Activated CD4-positive, alpha-beta T cell treated with anti-CD3 and anti-CD28 coated beads, Interleukin-2, Interleukin-6, amounts not matched to agents 100 ng/mL and 50 ng/mL, durations not matched to agents 16 hours and 8 hours (primary cell): ENCODE measurements at places on chromosomes 3 and 15.

DNA sequence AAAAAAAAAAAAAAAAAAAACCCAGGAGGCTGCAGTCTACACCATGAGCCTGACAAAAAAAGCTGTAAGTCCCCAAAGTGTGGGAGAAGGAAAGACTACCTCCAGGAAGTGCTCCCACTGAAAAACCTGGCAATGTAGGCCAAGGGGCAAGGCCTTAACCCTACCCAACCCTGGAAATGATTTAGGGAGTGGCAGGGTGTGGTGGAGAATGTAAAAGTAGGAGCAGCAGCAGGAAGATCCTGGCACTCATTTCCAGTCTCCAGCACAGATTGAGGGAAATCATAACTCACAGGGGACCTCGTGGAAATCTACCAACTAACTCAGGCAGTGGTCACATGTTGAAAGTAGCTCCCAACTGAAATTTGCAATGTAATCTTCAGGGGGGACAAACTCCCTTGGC is 839.5 kb downstream of the EPHA3 start:
- no peak for DNase-seq

DNA sequence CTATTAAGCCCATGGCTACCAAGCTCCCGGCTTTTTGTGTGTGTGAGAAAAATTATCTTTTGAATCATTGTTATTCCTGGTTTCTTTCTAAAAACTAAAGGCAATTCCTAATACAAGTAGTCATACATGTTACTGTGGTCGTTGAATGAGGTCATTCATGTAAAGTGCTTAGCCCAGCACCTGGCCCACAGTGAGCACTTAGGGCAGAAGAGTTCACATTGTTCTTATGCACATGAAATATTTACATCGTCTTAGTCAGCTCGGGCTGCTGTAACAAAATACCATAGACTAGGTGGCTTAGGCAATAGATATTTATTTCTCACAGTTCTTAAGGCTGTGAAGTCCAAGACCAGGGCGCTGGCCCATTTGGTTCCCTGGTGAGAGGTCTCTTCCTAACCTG is 216.1 kb downstream of the SHQ1 start:
- DNase-seq, result no peak

DNA sequence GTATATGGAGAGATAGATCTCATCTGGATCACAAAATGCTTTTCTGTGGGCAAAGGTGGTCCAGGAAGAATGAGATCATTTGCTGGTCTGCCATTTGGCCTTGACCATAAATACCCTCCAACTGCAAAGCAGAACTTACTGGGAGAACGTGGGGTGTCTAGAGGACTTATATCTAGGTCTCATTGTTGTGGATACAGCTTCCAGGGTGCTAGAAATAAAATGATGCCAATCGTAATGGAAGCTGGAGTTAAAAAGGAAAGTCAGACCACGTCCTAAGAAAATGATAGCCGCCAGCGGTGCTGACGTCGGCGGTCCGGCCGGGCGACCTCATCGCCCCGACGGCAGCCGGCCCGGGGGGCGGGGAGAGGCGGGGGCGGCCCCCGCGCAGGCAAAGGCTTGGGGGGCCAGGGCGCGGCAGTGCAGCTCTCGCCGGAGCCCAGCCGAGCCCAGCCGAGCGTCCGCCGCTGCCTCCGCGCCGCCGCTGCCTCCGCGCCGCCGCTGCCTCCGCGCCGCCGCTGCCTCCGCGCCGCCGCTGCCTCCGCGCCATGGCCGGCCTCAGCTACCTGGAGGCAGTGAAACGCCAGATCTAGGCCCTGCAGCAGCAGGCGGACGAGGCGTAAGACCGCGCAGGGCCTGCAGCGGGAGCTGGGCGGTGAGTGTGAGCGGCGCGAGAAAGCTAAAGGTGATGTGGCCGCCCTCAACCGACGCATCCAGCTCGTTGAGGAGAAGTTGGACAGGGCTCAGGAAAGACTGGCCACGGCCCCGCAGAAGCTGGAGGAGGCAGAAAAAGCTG is 89.5 kb downstream of the EOMES start:
- DNase-seq, result peak; percentile 63

DNA sequence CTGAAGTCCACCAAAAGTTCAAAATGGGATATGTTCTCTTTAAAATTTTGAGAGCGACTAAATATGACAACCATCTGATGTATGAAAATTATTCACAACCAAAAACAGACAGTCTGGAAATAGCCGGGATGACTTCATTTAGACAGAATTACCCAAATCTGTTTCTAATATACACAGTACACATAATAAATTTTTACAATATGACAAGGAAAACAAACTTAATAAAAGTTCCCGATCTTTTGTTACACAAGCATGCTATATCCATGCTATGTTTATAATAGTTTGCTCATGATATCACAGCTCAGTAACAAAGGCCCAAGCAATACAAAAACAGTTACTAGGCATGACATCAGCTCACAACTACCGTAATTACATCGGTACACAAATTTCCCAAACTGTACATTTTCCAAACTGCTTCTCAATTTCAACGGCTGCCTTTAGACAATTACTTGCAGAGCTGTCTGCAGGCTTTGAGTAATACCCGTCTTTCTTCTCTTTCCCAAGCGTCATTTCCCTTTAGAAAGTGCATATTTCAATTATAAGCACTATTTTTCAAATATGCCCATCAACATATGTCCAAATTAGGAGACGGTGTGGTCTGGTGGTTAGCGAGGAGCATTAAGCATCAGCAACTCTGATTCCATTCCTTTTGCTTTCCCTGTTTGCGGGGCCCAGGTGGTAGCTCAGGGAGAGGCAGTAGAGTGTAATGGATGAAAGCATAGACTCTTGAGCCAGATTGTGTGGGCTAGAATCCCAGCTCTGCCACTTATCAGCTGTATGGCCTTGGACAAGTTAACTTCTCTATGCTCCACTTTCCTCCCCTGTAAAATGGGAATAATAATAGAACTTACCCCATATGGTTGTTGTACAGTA is 481.2 kb downstream of the FOXP1 start:
- no peak for DNase-seq

- DNase-seq, result no peak
These were observed 51.8 kb downstream of the ATP2B2 start for GRCh38 chr3:10453431-10454163.

GRCh38 chr3:53375019-53375418 is 27.7 kb upstream of the DCP1A start:
- peak; percentile 74 for DNase-seq

DNA sequence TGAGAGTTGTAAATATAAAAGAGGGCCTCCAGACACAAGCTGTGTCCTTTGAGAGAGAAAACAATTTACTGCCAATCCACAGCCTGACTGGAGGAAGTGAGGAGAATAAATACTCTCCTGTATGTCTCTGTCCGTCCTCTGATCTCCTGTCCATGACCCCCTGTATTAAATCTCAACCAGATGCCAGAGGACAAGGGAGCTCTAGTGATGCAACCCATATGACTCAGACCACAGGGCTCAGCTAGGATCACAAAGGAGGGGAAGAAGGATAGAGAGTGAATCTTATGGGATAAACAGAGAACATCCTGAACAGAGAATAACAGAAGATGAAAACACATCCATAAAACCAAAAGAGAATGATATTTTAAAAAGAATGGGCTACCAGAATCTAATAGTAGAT is 482.6 kb downstream of the PLOD2 start:
- no peak for DNase-seq

GRCh38 chr3:38018296-38019266 is 10.9 kb downstream of the PLCD1 start:
- no peak for DNase-seq

GRCh38 chr3:196604548-196604947 is 34.9 kb upstream of the NRROS start:
- peak; percentile 41 for DNase-seq

GRCh38 chr15:52331490-52332240 is 36.1 kb upstream of the MYO5C start:
- DNase-seq, result peak; percentile 90

DNA sequence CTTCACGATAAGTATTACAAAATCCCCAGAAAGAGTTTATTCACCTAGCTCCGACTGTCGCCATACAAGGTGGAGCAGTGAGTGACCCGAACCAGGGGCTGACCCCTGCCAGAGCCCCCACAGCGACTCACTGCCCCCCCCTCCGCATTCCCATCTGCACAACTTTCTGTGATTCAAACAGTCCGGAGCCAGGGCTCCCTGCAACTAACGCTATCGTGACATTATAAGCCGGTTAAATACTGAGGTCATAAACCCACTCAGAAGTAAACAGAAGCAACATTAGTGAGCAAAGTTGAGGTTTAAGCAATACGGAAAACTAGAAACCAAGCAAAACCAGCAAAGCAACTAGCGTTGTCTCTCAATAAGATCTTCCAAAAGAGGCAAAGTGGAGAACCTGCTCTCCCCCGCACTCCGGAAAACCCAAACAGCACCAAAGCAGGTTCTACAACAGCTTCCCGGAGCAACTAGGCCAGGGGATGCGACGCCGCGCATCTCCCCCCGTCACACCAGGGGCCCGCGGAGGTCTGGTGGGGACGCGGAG is 642 bp downstream of the SCAP start:
- DNase-seq, result peak; percentile 26

DNA sequence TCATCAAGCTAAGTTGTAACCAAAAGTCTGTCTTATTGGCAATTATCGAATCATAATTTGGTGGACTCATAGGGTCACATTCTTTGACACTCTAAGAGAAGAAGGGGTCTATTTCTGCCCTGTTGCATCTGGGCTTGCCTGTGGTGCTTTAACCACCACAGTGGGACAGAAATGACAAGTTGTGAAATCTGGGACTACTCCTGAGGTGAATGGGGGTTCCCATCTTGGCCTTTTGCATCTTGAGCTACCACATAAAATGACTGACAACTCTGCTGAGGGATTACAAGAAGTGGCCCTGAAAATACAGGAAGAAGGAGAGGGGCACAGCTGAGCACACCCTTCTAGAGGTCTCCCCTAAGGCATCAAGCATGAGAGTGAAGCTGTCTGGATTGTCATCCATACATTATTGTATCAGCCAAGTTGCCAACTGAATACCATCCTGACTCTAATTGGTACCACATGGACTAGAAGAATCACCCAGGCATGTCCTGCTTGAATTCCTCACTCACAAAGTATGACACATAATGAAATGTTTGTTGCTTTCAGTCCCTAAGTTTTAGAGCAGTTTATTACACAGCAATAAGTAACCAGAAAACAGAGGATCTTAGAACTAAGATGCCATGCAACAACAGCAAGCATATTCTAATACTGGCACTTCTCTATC is 306.5 kb downstream of the ROBO1 start:
- DNase-seq, result no peak

DNA sequence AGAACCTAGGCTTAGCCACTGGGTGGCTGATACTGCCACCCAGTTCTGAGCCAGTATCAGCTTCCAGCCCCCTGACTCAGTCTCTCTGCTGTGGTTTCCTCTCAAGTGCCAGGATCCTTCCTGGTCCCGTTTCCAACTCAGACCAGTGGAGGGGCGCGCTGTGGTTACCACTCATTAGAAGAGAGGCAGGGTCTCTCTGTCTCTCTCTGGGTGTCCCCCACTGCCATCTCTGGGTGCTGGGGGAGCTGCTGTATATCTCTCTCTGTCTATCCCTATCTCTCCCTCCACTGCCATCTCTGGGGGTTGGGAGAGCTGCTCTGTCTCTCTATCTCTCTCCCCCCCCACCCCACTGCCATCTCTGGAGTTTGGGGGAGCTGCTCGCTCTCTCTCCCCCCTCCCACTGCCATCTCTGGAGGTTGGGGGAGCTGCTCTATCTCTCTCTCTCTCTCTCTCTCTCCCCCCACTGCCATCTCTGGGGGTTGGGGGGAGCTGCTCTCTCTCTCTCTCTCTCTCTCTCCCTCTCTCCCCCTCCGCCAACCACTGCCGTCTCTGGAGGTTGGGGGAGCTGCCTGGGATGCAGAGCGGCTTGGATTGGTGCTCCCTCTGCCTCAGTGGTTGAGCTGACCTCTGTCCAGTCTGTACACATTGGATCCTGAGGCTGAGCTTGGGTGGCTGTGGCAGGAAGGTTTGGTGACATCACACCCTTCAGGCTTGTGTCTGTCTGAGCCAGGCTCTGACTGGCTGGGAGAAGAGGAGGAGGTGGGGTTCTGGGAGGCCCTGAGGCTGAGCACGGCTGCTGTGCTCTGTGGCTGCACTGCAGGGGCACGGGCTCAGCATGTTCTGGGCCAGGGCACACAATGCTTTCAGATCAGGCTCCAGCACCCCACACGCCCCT is 98.9 kb downstream of the APBA2 start:
- no peak for DNase-seq
